ENCODE measurements at places on chromosomes 7 and 10.

- DNase-seq, result no peak
These were observed 75.5 kb upstream of the PCGF5 start for GRCh38 chr10:91144961-91145360.

GRCh38 chr7:12524794-12525386, 45.6 kb upstream of the SCIN start:
- DNase-seq, result no peak

- DNase-seq, result no peak
These were observed 192.4 kb downstream of the ADARB2 start for GRCh38 chr10:1544929-1545328.

DNA sequence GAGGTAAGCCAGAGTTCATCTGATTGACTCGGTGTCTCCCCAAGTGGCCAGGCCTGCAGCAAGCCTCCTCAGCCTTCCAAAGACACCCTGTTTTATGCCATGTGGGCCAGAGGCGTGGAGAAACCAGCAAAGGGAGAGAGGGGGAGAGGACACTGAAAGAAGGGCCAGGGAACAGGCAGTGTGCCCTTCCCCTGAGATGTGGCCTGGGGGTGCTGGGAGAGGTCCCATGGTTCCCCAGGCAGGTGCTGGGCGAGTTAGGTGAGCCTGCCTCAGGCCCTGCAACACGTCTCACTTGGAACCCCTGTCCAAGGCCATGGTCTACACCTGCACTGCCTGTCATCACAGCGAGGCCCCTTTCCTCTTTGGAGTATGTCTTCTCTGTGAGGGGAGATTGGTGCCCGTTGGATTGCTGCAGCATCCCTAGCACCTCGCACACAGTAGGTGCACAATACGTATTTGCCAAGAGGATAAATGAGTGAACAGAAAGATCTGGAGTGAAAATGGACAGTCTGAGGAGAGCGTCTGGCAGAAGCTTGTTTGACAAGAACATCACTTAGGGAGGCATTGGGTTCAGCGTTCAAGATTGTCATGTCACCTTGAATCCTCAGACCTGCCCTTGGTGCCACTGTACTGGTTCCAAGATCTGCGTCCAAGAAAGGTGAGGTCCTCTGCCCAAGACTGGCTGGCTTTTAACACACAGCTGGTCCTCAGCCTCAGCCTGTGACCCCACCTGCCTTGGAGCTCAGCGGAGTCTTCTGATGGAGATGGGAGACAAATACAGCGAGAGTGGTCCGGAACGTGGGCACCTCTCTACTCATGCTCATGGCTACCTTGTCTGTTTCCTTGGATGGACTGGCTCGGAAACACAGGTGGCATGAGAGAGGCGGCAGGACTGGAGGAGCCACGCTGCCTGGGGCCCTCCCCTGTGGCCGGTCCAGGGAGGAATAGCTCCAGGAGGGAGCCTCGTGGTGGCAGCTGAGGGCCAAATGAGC, 39.8 kb upstream of the NUB1 start:
- no peak for DNase-seq

GRCh38 chr10:63346015-63346441, 119.7 kb downstream of the JMJD1C start:
- DNase-seq, result no peak

- DNase-seq, result no peak
These were observed 126.7 kb downstream of the ARL4A start for GRCh38 chr7:12814107-12814506.

GRCh38 chr7:20206104-20206896, 10.9 kb downstream of the MACC1 start:
- DNase-seq, result no peak

DNA sequence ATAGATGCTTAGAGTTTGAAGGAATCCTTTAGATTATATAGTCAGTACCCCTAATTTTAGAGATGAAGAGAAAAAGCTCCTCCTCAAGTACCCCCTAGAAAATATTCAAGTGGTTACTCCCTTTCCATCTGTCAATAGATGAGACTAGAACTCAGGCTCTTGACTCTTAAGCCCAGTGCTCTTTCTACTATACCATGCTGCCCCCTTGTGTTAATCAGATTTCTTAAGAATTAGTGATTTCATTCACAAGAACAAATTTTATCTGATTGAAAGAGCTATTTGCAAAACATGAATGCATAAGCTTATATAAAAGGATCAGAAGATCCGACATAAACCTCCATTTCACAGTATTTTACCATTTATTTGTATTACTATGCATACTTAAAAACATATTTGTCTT, 179.3 kb downstream of the TFEC start:
- no peak for DNase-seq

GRCh38 chr7:98978672-98979071, 100.3 kb downstream of the TRRAP start:
- no peak for DNase-seq

DNA sequence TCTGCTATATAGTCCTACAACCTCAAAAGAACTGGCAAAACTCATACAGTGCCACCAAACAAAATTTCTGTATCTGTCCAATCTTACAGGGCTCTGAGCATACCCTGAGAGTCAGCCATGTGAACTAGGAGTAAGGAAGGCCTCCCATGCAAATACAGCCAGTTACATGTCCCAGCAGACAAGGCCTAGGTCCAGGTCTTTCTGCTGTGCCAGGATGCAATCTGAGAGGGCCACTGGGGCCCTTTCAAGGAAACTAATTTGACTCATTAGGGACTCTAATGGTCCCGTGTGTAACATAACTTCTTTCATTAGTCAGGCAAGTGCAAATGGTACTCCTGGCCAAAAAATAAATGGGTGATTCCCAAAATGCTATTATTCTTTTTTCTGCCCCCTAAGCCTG, 17.9 kb upstream of the HIBADH start:
- no peak for DNase-seq

DNA sequence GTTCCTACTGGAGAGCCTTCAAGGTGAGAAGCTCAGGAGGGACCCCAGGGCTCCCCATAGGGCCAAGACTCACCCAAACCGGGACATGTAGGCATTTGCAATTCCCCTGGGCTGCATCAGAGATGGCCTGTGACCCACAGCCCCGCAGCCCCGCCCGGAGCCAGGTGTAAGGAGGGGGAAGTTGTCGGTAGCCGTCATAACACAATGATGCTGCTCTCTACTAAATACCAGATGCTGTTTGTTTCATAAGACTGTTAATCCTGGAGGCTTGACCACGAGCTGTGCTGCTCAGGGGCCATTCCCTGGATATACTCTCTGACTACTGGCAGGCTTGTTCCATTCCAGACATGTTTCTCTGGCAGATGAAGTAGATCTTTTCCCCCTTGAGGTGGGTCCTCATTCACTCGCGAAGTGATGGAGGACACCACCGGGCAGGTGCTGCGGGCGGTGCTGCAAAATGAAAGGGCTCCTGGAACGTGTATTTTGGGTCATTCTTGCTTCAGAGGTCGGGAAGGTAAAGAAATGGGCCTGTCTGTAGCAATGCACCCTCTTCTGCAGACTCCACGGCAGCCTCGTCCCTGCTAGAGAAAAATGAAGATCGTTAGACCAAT, 61.1 kb downstream of the MKI67 start:
- no peak for DNase-seq

DNA sequence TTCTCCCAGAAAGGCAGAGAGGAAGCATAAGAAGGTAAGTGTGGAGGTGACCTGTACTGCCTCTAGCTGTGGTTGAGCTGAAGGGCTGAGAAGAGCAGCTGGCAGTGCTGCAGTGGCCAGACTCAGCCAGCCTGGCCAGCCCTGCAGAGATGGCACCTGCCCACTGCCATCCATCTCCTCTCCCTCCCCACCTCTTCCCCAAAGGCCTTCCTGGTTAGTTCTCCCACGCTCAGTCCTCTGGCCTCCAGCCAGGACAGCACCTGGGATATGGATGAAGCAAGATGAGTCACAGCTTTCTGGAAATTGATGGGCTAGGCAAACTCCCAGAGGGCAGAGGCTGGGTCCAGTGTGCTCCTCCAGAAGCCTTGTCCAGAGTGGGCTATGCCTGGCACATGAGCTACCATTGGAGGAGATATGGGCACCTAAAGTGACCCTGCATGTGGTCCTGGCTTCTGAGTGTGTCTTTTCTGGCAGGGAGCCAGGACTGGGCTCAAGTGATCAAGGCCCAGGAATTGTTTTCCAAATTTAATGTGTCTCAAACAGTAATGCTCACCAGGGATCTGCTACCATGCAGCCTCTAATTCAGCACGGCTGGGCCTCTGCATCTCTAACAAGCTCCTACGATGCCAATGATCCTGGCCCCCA, 81.0 kb upstream of the CACUL1 start:
- DNase-seq, result no peak

- no peak for DNase-seq
These were observed 55.4 kb downstream of the EEPD1 start for GRCh38 chr7:36208426-36208825.

DNA sequence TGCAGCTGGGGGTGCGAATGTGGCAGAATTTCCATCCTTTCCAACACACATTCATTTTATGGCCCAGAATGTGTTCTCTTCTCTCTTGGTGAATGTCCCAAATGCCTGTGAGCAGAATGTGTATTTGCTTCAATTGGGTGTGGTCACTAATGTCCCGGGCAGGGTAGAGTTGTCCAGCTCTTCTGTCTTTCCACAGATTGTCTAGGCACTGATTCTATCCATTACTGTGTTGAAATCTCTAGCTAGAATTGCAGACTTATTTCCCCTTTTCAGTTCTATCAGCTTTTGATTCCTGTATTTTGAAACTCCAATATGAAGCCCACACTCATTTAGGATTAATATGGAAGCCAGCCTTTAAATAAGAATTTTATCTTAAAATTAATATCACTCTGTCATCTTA, 14.0 kb upstream of the AKR1E2 start:
- DNase-seq, result no peak

DNA sequence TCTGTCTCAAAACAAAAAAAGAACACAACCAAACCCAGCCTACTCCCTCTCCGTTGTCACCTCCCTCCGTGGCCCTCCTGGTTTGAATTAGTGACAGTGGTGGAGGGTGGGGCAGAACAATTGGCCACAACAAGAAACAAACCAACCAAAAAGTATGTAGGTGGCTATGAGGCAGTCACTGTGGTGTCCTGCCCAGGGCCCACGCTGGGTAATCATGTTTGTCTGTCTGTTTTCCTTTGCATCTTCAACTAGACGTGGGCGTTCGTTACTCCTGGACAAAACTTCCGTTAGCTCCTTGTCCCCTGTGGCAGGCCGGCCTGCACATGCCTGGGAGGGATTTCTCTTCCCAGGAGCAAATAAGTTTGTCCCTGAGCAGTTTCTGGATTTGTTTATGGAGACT, 78.4 kb downstream of the XRCC2 start:
- no peak for DNase-seq

DNA sequence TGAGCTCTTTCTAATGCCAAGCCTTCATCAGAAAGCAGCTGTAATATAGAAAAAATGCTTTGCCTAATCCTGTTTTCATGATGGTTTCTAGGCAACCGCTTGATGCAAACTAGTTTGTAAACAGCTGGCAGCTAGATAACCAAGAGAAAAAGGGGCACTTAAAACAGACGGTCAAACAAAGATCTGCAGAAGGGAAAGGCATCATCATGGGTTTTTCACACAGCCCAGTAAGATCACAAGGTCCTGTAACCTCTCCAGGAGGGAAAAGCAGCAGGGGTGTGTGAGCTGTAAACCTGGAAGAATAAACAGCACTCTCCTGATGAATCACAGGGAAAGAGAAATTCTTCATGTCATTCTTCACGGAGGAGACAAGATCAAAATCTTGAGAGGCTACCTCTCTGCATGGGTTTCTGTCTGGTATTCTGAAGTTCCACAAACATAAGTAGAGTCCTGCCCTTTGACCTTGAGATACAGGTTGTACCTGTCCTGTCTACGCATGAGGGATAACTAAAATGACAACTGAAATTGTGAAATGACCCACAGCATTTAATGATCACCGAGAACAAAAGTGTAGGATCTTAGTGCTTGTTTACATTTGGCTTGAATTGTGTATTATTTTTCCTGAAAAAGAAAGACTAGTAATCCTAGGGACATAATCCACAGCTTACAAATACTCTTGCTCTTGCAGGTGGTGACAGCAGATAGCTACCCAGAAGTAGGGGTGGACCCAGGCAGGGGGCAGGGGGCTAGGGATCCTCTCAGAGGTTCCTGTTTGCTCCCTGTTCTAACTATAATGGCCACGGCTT, 48.0 kb downstream of the CREB3L2 start:
- DNase-seq, result no peak

GRCh38 chr10:71770789-71771188, 2.5 kb downstream of the VSIR start:
- DNase-seq, result no peak

DNA sequence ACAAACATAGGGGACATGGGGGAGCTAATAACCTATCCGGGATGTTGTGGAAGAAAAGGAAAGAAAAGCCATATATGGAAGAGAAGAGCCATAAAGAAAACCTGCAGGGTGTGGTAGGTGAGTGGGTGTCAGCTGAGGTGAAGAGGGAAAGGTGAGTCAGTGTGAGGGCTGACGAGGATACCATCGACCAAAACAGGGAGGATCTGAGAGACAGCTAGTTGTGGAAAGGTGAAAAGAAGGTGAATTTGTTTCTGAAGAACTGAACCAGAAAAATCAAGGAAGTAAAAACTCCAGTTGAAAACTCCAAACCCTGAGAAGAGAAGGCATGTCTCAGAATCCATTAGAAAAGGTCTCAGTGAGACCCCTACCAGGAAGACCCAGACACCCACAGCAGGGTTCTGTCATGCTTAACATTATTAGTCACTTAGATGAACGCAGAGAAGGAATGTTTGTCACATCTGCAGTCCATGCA, 4.1 kb downstream of the BLNK start:
- DNase-seq, result no peak

GRCh38 chr10:7310076-7310475, 100.8 kb downstream of the SFMBT2 start:
- DNase-seq, result no peak
